Uterus (tissue), 4 donors: ENCODE measurements at places on chromosomes 7 and 10.

DNA sequence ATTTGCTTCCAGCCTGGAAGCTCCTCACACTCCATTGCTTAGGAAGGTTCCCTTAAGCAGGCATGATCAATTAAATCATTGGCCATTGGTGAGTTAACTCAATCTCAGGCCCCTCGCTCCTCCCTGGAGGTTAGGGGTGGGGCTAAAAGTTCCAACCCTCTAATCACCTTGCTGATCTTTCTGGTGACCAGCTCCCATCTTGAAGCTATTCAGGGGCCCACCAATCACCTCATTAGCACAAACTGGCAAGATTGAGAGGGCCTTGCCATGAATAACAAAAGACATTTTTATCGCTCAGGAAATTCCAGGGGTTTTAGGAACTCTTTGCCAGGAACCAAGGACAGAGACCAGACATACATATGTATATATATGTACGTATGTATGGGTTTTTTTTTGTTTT lies 58.4 kb downstream of the AGK start:
- no peak for DNase-seq

DNA sequence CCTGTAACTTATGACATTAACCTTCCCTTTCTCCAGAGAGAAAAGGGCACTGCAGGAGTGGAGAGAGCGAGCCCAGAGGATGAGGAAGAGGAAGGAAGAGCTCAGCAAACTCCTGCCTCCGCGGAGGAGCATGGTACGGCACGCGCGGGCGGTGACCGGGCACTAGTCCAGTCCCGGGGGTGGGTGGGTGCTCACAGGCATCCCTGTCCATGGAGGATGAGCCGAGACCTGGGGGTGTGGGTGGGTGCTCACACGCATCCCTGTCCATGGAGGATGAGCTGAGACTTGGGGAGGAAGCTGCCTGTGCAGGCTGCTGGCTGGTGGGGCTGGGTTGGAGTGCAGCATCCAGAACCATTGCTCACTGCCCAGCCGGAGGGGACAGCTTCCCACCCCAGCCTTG lies 23.8 kb downstream of the LRRC27 start:
- DNase-seq: no peak

- DNase-seq: no peak
These were observed 707.5 kb upstream of the FZD8 start for GRCh38 chr10:36349445-36350078.

GRCh38 chr7:141708351-141708750 lies at the start of gene WEE2:
TSS of gene WEE2 (plus strand) at chr7:141708353. CDS start at chr7:141708759, 406 bp downstream.
- no peak for DNase-seq

GRCh38 chr10:23512355-23513058 lies 73.6 kb downstream of the OTUD1 start:
- DNase-seq: no peak

DNA sequence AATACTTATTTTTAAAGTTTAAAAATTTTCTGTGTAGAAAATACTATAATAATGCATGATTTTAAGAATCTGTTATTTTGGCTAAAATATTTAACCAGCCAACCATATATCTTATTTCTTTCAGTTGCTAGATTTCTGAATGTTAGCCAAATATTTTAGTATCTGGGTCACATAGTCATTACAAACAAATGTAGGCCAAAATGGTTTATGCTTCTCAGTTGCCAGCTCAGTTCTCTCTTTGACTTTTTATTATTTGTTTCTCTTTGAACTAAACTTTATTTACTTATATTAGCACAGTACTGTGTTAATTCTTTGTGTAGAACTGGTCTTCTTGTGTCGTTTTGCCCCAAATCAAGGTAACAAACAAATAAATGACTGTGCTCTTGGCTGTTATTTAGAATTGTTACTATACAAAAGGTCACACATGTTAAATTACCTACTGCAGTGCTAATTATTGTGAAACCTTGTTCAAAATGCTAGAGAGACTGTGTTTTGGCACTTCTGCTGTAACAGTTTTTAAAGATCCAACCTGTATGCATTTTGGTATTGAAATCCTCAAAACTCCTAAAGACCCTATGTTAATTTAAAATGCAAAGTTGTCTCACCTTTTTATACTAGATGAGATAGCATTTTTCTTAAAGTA lies 39.8 kb downstream of the ZEB1 start:
- no peak for DNase-seq
